ENCODE measurements at places on chromosomes 2 and 18. TPM values are rescaled to one million over a fixed set of nuclear protein-coding genes. Genes with fewer than 3 reads are reported as not detected.

GRCh38 chr2:43186679-43187374, 39.6 kb downstream of the ZFP36L2 start:
- DNase-seq = no peak

The TRAF3IP1 gene
- total RNA-seq = 8.5 TPM

The EVA1A gene
- total RNA-seq = 21.4 TPM

- DNase-seq = no peak
Observed at GRCh38 chr2:73284296-73285158, at the start of gene FBXO41. Gene FBXO41, minus strand, starts transcription at chr2:73284478. Its CDS starts 14,848 bp downstream, at chr2:73269630.

DNA sequence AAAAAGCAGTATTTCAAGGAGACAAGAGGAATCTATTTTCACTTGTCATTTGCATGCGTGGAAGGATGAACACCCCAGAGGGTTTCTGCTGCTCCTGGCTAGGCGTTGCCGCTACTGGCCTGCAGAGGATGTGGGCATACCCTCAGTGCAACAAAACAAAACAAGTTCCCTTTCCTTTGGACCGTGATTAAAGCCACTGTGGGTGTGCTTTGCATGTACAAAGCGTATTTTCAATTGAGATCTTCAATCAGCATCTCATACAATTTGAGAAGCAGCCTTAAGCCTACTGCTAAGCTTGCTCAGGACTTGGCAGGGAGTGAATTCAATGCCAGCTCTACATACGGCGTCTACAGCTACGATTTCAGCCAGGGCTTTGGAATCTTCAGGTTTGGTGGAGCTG, 298.4 kb downstream of the LPIN1 start:
- DNase-seq = no peak

The SERPINB3 gene
- total RNA-seq = not detected

DNA sequence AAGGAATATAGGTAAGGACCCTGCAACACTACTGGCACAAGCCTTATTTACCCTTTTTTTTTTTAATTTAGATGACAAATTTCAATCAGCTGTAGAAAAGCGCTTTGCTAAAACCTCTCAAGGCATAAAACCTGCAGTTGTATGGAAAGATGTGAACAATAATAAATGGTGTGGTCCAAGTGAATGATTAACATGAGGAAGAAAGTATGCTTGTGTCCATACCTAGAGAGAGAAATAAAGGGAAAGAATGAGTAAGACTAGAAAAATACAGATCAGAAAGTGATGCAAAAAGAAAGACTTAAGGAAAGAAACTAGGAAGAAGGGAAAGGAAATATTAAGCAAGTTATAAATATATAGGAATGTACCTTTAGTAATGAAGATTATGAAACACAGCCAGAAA, 119.2 kb upstream of the SCN7A start:
- DNase-seq = no peak

Data from LHCN-M2 (cell line).